ENCODE measurements at places on chromosomes 3 and 15.

DNA sequence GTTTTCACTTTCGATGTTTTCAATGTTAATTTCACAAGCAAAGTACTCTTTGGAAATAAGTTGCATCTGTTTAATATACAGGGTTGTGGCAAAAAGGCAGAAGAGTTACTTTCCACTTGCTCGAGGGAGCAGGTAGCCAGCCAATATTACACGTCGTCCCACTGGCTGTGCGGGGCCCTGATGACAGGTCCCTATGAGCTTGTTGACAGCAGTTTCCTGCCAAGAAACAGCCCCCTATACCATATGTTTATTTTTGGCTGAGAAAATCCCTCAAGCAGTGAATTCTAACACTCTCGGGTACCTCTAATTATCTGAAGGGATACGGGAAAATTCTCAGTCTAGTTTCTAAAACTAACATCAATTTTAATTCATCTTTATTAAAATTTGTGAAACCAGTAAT is 116.8 kb upstream of the SGO1 start:
- DNase-seq: no peak

GRCh38 chr15:53618461-53618860 is 141.0 kb downstream of the WDR72 start:
- no peak for DNase-seq

GRCh38 chr3:46321461-46322104 is 32.3 kb upstream of the CCR2 start:
- no peak for DNase-seq

DNA sequence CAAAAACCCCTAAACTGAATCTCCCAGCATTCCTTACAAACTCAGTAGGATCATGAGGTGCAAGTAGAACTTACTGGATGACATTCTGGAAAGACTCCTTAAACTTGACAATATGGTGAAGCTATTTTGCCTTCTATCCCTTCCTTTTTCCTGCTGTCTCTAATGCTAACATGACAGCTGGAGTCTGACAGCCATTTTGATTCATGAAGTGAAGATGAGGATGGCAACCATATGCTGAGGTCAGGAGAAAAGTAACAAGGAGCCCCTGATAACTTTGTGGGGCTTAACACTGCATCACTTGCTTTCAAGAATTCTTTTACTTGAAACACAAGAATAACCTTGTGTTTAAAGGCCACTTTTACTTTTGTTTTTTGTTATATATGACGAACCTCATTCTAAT is 15.0 kb upstream of the NEK10 start:
- no peak for DNase-seq

GRCh38 chr3:115350606-115351005 is 203.5 kb upstream of the ZBTB20 start:
- DNase-seq: no peak

DNA sequence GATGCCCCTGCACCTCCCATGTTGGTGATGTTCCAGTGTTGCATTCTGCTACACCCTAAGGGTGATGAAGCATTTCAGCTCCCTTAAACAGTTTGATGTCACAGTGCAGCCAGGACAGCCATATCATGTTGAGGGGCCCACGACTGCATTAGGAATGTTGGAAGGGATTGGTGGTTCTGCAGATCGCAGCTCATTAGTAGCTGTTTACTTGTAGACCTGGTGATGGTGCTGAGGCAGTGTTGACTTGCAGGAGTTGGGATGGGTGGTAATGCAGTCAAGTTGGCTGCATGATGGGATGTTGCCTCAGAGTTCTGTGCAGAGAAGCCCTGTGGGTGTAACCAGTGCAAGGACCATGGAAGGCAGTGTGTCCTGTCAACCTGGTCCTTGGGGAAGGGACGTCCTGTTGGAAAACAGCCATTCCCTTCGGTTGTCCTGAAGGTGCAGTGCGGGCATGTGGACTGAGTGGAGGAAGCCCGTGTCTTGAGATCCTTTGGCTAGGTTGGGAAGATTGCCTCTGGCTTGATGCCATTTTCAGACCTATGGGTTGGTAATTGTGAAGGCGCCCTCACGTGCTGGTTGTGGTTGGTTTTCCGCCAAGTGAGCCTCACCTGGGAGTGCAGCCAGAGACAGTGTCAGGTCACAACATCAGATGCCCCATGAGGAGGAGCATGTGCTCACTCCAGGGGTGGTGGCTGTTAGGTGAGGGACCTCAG is 100.7 kb downstream of the SNRPN start:
- no peak for DNase-seq

DNA sequence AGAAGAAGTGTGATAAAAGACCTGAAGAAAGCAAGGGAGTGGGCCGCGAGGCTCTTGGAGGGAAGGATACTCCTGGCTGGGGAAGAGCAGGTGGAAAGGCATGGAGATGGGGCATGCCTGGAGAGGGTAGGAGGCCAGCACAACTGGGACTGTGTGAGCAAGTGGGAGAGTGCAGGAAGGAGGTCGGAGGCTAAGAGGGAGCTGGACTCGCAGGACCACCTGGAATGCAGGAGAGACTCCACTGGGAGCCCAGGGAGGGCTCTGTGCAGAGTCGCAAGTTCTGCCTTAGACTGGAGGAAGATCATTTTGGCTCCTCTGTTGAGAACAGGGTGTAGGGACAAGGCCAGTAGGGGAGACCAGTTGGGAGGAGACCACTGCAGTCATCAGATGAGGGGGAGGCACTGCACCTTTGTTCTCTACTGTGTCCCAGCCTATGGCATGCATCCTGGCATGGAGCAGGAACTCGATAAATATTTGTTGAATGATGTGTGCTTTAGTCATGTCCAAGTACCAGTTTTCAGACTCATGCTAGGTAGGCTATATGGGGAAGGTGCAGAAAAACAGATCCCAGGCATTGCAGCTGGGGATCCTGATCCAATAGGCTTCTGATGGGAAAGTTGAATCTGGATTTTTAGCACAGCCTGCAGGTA is 13.7 kb downstream of the FAM107A start:
- no peak for DNase-seq

DNA sequence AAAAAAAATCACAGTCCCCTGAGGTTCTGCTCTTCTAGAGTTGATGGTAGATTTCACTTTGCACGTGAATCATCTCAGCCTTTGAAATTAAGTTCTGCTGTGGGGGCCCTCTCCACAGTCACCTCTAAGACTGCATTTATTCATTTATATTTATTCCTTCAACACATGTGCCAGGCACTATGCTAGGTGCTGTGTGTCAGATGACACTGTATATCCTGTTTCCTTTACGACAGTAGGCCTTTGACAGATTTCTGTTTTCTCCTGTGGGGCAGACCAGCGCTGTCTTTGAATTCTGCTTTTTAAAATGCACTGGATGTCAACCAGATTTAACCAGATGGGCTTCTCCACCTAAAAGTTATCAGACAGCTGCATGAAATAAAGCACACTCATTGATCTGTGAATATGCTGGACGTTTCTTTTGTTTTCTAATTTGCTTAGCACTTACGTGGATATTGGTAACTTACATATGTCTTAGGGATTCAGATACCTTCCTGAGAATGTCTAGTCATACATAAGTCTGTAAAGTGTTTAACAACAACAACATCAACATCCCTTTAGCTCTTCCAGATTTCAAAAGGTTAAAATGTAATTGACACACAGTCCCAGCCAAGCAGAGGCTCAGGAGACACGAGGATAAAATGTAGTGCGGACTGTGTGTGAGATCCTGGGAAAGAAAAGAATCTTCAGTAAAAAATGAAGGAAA is 525.5 kb upstream of the MCTP2 start:
- DNase-seq: no peak

DNA sequence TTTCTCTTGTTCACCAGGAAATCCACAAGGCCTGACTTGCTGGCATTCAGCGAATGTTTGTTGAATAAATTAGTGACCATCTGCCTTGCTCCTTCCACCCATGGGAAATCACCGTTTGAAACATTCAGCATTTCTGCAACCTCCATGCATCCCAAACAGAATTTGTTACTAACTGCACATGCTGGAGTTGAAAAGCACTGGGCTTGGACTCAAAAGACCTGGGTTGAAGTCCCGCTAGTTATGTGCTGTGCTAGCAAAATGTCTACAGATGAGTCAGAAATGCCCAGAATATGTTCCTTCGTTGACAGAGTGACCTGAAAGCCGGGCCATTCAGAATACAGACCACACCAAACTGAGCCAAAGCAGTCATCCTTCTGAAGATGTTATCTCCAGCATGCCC is 144.6 kb downstream of the ALDH1A2 start:
- DNase-seq: no peak

DNA sequence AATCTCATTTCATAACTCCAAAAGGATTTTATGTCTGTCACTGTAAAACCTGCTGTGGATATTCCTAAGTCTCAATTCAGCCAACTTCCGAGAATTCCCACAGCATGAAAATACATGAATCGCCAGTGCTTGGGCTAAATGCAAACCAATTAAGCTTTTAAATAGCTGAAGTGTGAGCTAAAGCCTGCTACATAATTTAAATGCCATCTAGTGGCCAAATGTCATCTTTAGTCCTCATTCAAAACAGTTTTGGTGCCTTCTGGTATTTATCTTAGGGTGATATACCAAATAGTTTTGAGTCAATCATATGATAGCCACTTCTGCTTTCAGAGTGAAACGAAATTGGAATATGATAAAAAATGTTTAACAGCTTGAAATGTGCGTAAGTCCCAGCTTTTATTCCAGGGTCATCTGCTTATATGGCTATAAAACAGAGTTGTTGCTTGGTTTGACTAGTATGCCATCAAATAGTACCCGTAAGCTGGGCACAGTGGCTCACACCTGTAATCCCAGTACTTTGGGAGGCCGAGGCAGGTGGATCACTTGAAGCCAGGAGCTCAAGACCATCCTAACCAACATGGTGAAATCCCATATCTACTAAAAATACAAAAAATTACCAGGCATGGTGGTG is 41.8 kb upstream of the CCNL1 start:
- DNase-seq: no peak

- DNase-seq: no peak
Observed at GRCh38 chr3:59867185-59868002, 817.6 kb upstream of the CFAP20DC start.

GRCh38 chr15:69615736-69616135 is 163.1 kb downstream of the RPLP1 start:
- DNase-seq: no peak

GRCh38 chr3:112860898-112861297 is 14.2 kb upstream of the CD200R1L start:
- no peak for DNase-seq

DNA sequence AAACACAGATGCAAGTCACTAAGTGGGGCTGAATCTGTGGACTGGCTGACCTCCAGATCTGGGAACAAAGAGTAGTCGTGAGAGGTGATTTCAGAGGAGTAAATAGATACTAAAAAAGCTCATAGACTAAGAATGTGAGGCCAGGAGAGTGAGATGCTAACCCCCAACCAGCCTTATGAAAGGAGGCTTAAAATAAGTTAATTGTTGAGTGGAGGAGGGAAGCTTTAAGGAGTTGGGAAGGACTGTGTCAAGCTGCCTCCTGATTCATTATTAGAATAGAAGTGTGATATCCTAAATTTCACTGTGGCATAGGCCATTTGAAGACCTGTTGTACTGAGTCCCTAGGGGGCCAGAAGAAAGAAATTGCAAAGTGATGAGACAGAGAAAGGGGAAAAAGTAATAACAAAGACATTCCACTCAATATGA is 107.6 kb downstream of the RBPMS2 start:
- DNase-seq: no peak

DNA sequence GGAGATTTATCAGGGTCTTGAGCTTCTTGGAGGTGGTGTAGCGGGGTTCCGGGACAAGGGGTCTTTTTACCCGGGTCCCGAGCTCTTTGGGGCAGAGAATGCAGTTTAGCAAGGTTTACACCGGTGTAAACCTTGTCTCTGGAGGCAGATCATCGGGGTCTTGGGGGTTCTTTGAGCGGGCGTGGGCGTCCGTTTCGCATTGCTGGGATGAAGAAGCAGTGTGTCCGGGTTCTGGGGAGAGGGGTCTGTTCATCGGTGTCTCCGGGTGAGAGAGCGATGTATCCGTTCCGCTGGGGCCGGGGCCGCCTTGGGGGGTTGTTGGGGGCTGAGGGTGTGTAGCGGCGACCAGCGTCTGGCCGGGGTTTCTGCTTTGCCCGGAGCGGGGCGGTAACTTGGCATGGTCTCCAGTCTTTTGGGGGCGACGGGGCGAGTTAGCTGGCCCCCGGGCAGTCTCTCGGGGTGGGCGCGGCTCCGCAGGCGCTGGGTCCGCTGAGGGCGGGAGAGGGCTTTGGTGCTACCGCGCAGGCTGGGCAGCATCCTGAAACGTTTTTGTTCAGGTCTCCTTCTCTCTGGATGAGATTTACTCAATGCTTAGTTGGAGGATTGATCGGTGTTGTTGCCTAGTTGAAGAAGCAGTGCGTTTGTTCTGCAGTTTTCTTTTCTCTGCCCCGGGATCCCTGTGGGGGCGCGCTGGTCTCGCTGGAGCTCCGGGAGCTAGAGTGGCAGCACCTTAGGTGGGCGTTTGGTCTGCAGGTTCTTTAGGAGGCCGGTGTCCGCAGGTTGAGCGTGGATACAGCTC is 843 bp downstream of the GLCE start:
- no peak for DNase-seq

DNA sequence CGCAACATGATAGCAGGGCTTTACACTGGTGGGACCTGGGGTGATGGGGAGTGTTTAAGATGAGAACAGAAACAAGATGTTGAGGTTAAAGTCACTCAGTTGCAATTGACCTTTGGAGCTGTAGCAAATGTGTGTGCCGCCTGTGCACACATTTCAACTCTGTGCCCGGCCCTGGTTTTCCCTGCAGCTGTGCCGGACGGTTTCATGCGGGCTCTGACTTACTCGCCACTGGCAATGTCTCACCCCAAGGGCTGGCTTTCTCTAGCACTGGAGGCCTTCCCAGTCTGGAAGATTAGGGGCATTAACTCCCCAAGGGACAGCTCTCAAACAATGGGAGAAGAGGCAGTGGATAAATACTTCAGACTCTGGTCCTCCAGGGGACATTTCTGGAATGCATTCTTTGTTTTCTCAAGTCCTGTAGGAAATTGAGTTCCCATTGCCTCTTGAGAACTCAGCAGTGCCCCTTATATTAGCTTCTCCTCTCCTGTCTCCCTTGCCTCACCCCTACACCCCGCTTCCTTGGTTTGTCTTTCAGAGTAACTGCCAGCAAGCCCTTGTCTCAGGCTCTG is 152.5 kb downstream of the EDEM1 start:
- DNase-seq: no peak

DNA sequence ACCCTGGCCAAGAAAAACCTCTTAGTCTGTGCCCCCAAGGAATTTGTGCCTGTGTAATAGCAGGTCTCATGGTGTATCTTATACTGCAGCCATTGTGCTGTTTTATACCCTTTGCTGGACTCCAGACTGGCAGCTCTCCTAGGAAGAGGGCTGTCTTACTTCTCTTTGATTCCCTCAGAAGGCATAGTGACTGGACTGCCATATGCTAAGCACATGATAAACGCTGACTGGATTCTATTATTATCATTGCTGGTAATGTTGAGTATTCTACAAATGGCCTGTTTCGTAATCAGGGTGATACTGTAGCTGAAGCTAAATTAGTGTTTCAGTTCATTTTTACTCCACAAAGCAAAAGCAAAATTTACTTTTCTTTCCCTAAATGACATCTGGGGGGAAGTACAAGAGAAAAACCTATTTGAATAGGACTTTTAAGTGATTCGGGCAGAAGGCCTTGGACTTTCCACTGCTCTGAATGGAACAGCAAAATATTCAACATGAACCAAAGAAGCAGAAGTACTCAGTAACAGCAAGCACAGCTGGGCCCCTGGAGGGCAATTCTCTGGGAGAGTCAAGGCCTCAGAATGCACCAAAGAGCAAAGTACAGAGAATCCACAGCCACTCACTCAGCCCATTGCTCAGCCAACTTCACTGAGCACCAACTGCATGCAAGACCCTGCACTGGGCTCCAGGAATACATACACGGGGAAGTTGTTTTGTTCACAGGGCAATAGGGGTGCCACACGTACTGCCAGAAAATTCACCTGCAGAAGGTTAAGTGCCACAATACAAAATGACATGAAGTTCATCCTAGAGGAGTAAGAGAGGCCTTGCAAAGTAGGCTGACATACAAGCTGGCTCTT is 7.9 kb upstream of the BCL2A1 start:
- DNase-seq: peak; percentile 55

GRCh38 chr3:17390785-17391184 is 351.6 kb downstream of the TBC1D5 start:
- DNase-seq: no peak
